ENCODE measurements at places on chromosomes 1 and 21. TPM values are rescaled to one million over a fixed set of nuclear protein-coding genes. Genes with fewer than 3 reads are reported as not detected.

DNA sequence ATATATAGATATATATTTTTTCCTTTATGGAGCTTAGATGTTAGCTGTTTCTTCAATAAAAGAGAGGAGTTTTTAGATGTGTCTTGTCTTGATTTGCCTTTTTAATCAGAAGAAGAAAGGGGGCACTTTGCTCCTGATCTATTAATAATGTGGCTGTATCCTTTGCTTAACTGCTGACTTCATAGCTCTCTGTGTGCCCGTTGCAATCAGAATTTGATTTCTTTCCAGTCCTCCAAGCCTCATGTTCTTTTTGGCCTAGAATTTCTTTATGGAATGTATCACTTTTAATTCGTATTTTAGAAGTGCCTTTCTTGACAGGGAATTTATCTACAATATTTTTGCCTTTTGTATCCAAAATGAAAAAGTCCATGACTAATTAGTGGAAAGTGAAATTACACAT lies 85.3 kb downstream of the C1orf21 start:
- no peak for DNase-seq
- H3K27ac ChIP-seq: no peak overlapping the region
- H3K36me3 ChIP-seq: no peaks in the 10 kb centered on the region
- no peaks in the 10 kb centered on the region for H3K4me1 ChIP-seq
- H3K27me3 ChIP-seq: no peaks in the 10 kb centered on the region

GRCh38 chr1:27027575-27028250 lies 15.1 kb upstream of the TENT5B start:
- H3K4me3 ChIP-seq: no peak overlapping the region
- peak overlapping the region; percentile 74 for H3K27ac ChIP-seq
- H3K27me3 ChIP-seq: no peaks in the 10 kb centered on the region
- no peaks in the 10 kb centered on the region for H3K36me3 ChIP-seq
- DNase-seq: peak; percentile 85

GRCh38 chr1:234856845-234857245 lies 246.9 kb upstream of the IRF2BP2 start:
- DNase-seq: no peak
- H3K36me3 ChIP-seq: no peaks in the 10 kb centered on the region
- H3K27ac ChIP-seq: no peak overlapping the region
- H3K27me3 ChIP-seq: no peaks in the 10 kb centered on the region

The AJAP1 gene
- total RNA-seq: not detected

GRCh38 chr21:24115141-24115540 lies 1492.1 kb downstream of the MRPL39 start:
- no peaks in the 10 kb centered on the region for H3K36me3 ChIP-seq
- no peak for DNase-seq
- H3K27me3 ChIP-seq: no peaks in the 10 kb centered on the region

DNA sequence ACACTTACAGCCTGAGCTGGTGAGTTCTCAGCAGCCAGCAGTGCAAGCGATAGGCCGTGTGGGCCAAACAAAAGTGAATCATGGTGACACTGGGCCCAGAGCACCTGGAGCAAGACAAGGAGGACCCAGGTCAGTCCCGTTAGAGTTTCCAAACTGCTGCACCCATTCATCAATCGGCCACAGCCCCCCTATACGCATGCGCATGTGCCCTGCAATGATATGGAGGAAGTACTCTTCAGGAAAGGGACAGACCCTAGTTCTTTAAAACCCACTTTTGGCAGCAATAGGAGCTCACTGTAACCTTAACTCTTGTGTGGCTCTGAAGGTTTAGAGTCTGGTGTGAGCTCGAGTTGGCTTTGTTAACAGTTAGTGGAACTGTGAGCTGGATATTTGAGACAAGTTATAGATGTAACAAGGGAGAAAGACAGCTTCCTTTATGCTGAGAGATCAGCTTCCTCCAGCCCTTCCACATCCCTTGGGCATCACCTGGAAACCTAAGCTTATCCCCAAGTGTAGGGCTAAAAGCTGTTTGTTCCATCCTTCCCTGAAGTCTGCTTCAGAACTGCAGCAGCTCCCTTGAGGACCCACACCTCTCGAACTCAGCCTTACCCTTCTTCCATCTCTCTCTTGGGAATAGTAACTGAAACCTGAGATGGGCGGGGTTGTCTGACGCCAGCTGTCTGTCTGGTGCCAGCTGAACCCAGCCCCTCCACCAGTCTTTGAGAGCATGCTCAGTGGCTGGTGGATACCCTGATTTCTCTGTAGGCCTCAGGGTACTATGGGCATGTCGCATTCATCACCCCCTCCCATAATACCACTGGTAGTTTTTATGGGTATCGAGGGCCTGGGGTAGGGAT lies 17.7 kb downstream of the NMNAT1 start:
- DNase-seq: no peak
- H3K4me3 ChIP-seq: no peak overlapping the region

- DNase-seq: no peak
- peaks cover 6% of the 10 kb centered on the region for H3K4me1 ChIP-seq
- H3K4me3 ChIP-seq: no peak overlapping the region
- no peaks in the 10 kb centered on the region for H3K36me3 ChIP-seq
- H3K27me3 ChIP-seq: no peaks in the 10 kb centered on the region
These were observed 81.0 kb upstream of the CD55 start for GRCh38 chr1:207240325-207241101.

The LRRC8C gene
- total RNA-seq: 5.0 TPM

DNA sequence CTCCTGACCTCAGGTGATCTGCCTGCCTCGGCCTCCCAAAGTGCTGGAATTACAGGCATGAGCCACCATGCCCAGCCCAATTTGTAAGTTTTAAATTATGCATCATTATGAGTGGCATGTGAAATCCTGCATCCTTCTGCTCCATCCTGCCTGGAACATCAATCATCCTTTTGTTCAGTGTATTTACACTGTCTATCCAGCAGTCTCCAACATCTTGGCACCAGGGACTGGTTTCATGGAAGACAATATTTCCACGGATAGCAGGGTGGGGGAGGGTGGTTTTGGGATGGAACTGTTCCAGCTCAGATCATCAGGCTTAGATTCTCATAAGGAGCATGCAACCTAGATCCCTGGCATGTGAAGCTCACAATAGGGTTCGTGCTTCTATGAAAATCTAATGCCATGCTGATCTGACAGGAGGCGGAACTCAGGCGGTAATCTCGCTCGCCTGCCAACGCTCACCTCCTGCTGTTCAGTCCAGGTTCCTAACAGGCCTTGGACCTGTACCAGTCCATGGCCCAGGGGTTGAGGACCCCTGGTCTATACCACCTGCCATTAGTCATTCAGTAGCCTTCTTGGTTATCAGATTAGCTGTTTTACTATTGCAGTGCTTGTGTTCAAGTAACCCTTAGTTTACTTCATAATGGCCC lies 22.2 kb upstream of the TCEA3 start:
- no peak overlapping the region for H3K27ac ChIP-seq
- no peak for DNase-seq
- no peaks in the 10 kb centered on the region for H3K27me3 ChIP-seq
- H3K36me3 ChIP-seq: peaks cover 11% of the 10 kb centered on the region

DNA sequence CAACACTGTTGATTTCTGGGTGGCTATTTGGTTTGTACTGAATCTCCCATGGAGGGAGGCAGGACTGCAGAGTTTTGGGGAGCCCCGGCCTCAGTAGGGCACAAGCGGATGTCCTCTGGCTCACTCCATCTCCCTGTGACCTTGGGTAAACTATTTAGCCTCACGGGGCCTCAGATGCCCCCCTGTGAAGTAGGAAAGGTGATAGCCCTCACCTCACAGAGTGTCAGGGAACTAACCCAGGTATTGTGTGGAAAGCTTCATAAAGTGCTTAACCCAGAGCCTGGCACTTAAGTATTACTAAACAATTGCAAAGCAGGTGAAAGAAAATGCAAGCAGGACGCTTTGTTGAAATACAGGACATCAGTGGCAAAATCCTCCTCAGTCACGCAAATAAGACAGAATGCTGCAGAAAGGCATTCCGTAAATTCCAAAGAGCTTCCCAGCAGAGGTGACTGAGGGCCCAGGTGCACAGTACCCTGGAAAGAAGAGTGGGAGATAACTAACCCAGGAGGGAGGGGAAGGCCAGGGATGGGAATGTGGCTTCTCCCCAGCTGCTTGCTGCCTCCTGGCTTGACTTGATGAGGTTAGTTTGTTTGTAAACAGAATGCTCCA lies 436.3 kb downstream of the PRDM2 start:
- H3K4me3 ChIP-seq: no peak overlapping the region
- DNase-seq: no peak
- H3K27me3 ChIP-seq: peaks cover 30% of the 10 kb centered on the region

The ENO1 gene
- total RNA-seq: 2,717 TPM

DNA sequence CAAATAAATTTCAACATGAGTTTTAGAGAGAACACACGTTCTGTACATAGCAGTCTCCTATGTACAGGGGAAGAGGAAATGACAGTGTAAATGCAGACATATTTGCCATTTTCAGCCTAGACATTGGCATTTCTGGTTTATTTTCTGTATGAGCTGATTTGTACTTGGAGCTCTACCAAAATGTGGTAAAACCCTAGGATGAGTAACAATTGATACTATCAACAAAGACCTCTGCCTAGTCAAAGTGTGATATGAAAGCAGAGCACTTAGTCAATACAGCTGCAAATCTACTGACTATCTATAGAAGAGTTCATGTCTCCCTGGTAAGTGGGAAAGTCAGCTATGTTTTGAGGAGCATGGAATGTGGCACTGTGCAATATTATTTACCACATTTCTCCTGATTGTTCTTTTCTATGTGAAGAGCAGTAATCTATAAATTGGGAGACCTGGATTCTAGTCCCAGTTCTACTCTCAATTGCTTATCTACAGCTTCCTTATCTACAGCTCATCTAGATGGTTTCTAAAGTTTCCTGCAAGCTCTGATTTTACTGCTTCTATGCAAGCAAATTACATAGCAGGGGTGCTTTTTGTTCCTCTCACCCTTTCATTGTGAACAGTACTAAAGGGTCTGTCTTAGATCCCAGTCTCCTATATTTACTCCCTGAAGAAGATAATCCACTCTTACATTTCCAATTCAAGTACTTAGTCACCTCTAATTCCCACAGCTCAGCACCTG lies 334.2 kb downstream of the NTNG1 start:
- H3K27me3 ChIP-seq: no peaks in the 10 kb centered on the region
- no peaks in the 10 kb centered on the region for H3K36me3 ChIP-seq
- no peak overlapping the region for H3K4me3 ChIP-seq
